ENCODE measurements at places on chromosomes 11 and 22.

- no peak for DNase-seq
Measured at GRCh38 chr22:20810645-20811044, 36.7 kb downstream of the SERPIND1 start.

DNA sequence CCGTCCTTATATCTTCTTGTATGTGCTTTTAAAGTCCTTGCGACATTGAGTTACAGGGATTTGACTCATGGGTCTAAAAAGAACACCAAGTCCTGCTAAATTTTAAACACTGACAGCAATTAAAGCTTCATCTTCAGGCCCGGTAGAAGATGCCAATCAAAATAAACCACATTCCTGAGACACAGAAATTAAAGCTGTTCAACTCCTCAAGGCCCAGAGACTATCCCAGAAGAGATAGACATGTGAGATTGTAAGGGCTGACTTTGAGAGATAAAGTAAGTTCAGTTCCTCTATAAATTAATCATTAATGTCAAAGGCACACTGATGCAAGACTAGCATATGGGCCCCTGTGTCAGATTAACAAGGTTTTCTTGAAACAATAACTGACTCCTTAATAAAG is 49.8 kb downstream of the OSBPL5 start:
- no peak for DNase-seq

GRCh38 chr11:8080069-8080670 is 841 bp upstream of the TUB start:
- no peak for DNase-seq

- DNase-seq: no peak
Measured at GRCh38 chr11:71563406-71563805, 2.0 kb upstream of the KRTAP5-10 start.

DNA sequence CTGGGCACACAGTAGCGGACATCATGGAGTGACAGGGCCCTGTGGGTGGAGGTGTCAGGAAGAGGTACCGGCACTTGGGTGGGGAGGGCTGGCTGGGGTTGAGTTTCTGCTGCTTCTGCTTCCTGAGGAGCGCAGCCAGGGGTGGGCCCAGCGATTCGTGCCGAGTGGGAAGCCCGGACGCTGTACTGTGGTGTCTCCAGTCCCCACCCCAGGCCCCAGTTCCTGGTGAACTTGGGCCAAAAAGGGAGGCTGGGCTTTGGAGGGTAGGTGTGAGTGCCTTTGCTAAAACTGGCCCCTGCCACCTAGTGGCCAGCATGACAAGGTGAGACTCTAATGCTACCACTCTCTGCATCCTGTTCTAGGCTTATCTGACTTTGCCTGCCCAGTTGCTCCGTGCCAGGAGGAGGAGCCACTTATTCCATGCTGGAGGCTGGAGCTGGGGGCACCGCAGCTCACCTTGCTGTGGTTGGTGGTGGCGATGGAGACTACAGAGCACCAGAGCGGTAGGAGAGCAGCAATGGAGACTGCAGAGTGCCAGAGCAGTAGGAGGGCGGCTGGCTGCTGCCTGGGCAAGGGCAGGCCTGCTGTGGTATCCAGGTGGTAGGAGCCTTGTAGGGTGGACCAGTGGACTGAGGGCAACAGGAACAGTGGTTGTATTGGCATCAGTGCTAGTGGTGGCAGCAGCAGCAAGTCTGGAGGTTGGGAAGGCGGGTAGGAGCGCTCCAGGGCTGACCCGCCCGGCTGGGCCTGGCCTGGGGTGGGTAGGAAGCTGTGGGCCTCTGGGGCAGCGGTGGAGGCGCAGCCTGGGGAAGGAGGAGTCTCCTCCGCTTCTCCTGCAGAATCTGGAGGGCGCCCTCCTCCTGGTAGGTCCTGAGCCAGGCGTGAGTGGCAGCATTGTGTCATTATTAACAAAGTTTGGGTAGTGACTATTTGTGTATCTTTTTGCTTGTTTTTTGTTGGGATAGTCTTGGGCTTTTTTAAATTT is 2.2 kb upstream of the RFPL2 start:
- DNase-seq: no peak

- DNase-seq: peak; percentile 84
Measured at GRCh38 chr22:42437488-42438292, 5.5 kb upstream of the NFAM1 start.

GRCh38 chr11:131041331-131042040 is 125.2 kb upstream of the SNX19 start:
- DNase-seq: no peak

DNA sequence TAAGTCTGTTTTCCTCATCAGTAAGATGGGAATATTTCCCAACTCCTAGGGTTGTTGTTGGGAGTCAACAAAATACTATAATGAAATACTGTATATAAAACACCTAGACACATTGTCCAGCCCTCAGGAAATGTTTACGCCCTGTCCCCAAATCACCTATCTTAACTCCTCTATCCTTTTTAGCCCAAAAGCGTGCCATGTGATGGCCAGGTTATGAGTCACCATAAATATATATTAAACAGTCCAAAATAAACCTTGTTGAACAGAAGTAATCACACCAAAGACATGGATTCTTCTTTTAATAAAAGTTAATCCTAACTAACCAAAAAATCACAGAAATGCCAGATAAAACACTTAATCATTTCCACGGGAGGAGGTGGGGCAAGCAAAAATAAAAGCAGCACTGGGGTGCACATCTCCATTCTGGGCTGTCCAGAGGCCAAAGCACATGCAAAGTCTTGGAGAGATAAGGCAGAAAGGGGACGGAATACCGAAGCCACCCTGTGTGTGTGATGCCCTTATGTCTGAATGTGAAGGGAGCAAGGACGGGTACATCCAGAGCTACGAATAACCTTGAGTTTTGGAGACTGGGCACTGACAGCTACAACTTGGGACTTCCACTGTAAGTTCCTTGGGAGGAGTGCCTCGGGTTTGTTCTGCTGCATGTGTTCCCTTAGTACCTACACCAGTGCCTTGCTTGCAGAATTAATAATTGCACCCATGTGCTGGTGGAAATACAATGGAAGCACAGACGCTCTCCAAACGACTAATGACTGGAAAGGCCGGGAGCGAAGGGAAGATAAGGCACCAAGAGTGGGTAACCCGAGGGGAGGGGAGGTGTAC is 1.1 kb downstream of the OSBP start:
- DNase-seq: no peak

GRCh38 chr11:93468290-93468689 is 74.9 kb downstream of the SMCO4 start:
- DNase-seq: no peak

- DNase-seq: no peak
Measured at GRCh38 chr22:37716708-37717107, 19.9 kb downstream of the TRIOBP start.

GRCh38 chr22:45887202-45888131 is 89.5 kb downstream of the WNT7B start:
- DNase-seq: no peak

DNA sequence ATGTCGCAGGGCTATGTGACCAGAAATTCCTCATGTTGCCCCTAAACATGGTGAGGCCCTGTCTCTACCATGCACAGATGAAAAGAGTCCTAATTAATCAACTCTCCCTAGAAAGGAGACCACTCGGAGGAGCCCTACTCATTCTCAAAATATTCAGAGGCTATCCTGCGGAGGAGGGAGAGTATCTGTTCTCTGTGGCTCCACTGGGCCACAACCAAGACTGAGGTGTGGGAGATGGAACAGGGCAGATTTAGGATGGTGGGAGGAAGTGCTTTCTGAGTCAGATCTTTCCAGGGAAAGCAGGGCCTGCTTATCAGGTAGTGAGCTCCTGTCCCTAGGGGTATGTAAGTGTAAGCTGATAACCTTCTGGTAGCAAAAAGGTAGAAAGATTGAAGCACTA is 37.0 kb upstream of the PRDM11 start:
- no peak for DNase-seq

DNA sequence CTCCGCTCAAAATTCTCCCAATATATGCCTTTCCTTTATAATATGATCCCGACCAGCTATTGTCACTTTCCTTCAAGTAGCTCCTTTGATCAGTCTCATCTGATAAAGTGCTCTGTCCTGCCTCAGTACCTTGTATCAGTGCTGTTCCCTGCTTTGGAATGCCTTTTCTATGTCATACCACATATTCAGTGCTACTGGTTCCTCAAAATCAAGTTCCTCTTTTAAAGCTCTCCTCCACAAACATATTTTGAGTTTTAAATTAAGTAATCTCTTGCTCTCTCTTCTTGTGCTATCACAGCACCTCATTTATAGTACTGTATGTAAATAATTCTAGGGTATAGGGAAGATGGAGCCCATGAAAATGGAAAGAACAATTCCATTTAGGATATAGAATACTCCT is 137.1 kb upstream of the CTSC start:
- no peak for DNase-seq

DNA sequence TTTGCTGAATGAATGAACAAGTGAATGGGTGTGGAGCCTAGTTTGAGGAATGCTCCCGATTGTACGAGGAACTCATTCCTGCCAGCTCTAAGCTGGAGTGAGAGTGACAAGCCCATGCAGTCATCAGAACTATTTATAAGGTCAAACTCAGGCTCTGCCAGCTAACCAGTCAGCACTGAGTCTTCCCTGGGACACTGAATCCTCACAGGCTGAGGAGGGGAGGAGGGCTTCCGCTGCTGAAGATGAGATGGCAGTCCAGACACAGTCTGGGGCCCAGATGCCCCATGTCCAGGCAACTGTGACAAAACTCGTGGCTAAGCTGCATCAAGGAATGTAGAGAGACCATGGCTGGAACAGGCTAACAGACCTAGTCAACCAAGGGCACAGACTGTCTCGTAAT is 4.0 kb downstream of the LRP4 start:
- no peak for DNase-seq

- no peak for DNase-seq
Measured at GRCh38 chr11:14894657-14895598, 2.9 kb upstream of the CYP2R1 start.

GRCh38 chr22:23856721-23857605 is 712 bp upstream of the SLC2A11 start:
- no peak for DNase-seq

GRCh38 chr11:45673441-45673840 is 8.0 kb upstream of the CHST1 start:
- no peak for DNase-seq

- no peak for DNase-seq
Measured at GRCh38 chr11:12827929-12828812, 153.9 kb downstream of the TEAD1 start.

DNA sequence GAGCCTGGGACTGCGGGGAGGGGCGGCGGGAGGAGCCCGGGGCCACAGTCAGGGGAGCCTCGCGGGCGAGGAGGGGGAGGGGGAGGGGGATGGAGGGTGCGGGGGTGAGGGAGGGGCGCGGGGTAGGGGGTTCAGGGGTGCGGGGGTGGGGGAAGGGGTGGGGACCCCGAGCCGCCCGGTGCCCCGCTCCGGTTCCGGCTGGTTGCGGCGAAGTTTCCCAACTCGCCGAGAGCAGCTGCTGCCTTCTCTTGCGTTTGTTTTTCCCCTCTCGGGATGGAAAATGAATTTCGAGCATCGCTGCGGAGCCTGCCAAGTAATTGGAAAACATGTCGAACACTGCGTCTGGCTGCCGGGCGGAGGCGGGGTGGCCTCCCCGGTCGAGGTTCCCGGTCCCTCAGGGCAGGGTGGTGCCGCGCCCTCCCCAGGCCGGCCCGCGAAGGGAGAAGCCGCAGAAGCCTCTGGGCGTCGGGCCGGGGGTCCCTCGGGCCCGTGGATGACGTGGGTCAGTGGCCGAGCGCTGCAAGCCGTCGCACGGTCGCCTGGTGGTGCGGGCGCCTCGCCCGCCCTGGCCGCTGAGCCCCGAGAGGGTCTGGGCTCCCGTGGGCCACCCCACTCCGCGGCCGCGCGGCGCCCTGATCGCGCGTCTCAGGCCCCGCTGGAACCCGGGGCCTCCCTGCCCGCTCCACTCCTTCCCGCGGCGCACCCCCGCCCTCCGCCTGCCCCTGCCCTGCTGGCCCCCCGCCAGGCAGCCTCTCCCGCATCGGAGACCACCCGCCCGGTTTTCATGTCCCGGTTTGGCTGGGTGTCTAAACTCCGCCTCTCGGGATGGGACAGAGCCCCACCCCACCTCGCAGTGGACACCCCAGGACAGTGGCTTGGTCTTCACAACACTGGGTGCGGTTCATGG is 12.1 kb downstream of the SPATA19 start:
- DNase-seq: no peak

- DNase-seq: no peak
Measured at GRCh38 chr22:36787204-36787988, 11.5 kb upstream of the IFT27 start.

GRCh38 chr11:3984896-3985295 is 109.7 kb upstream of the RRM1 start:
- no peak for DNase-seq

DNA sequence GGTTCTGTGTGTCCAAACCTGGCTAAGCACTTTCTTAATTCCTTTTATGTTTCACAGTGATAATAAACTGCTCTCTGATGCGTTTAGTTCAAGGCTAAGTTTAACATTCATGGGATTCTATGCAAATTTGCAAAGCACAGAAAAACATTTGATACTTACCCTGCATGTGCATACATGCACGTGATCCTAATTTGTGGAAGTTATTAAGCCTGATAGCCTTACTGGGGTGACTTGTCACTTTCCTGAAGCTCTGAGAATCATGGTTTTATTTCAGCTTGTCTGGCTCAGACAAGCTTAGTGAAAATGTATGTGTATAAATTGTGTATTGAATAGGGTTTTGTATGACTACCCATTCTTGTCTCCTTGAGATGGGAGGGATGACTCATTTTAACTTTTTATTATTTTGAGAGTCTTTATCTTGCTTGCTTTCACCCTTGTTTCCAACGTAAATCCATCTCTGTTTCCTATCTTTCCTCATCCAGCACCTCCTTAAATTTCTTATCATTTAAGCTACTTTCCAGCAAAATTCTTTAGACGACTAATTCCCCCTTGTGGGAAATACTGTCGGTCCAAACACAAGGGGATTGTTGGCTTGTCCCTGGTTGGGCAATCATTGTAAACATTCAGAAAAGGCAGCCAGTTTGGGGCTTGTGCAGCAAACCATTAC is 167.1 kb downstream of the C11orf91 start:
- DNase-seq: no peak

DNA sequence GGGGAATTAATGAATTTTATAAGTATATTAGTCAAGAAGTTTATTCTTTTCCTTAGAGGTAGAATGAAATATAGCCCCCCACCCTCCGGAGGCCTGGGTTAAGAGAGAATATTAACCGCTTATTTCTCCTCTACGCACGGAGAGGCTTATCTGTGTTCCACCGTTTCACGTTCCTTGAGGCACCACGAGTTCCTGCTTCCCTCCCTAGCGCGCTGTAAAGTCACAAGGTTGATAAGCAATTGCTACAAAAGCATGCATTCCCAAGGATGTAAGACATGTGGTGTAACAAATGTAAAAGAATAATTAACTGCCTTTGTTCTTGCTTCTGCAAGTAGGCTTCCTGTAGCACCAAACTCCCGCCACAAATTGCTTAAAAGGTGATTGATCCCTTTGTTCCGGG is 1.5 kb upstream of the ANKRD42 start:
- no peak for DNase-seq

DNA sequence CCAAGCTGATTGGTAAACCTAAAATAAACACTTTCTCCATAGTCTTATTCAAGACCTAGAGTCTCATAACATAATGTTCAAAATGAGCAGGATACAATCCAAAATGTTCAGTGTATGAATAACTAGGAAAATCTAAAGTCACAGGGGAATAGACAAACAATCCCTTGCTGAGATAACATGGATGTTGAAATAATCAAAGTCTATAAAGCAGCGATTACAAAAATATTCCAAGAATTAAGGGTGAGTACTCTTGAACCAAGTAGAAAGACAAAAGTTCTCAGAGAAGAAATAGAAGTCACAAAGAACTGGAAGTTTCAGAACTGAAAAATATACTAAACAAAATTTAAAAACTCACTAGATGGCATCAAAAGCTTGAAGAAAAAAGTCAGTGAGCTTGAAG is 561.0 kb downstream of the INSC start:
- DNase-seq: no peak

GRCh38 chr22:37416827-37417226 is 10.5 kb downstream of the ELFN2 start:
- no peak for DNase-seq
